AML-193 (cell line): ENCODE measurements at places on chromosomes 3 and 15.
A peak's percentile ranks its signal among the peaks of the same experiment; 100 is the strongest.

- no peak for DNase-seq
Observed at GRCh38 chr3:112560307-112560706, 1.5 kb downstream of the ATG3 start.

DNA sequence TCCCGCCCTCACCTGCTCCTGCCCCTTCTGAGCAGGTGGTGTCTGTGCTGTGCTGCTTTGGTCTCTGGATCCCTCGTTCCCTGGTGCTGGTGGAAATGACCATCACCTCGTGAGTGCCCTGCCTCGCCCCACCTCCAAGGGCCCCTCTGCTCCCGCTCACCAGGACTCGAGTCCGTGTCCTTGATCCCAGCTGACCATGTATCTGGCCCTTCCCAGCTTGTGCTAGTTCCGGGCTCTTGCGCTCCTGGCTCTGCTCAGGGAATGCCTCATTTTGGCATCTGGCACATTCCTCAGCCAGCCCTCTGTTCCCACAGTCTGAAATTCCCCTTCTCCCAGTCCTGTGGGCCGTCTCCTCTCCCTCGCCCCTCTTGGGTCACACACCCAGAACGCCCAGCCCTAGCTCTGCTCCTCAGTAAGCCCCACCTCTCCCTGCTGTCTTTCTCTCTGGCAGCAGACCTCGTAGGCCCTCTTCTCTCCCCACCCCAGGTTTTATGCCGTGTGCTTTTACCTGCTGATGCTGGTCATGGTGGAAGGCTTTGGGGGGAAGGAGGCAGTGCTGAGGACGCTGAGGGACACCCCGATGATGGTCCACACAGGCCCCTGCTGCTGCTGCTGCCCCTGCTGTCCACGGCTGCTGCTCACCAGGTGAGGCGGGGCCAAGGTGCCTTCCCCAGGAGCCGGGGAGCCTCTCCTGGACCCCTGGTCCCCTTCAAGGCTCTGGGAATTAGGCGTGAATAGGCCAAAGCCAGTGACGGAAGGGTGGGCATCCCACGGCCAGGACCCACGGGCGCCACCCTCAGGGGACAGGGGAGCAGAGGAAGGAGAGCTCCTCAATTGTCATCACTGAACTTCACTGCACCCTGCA, 11.5 kb downstream of the SLC51A start:
- DNase-seq = no peak

DNA sequence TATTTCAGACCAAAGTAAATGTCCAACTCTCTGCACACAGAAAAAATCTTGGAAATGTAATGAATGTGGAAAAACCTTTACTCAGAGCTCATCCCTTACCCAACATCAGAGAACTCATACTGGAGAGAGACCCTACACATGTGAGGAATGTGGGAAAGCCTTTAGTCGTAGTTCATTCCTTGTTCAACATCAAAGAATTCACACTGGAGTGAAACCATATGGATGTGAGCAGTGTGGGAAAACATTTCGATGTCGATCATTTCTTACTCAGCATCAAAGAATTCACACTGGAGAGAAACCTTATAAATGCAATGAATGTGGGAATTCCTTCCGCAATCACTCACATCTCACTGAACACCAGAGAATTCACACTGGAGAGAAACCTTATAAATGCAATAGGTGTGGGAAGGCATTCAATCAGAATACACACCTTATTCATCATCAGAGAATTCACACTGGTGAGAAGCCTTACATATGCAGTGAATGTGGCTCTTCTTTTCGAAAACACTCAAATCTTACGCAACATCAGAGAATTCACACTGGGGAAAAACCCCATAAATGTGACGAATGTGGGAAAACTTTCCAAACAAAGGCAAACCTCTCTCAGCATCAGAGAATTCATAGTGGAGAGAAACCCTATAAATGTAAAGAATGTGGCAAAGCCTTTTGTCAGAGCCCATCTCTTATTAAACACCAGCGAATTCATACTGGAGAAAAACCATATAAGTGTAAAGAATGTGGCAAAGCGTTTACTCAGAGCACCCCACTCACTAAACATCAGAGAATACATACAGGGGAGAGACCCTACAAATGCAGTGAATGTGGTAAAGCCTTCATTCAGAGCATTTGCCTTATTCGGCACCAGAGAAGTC, 8.0 kb upstream of the ZNF501 start:
- no peak for DNase-seq

GRCh38 chr3:134239538-134239937, 11.1 kb downstream of the RYK start:
- no peak for DNase-seq

GRCh38 chr3:180619723-180620122, 17.8 kb downstream of the TTC14 start:
- no peak for DNase-seq

- DNase-seq = peak; percentile 53
Observed at GRCh38 chr3:42529468-42529867, 27.0 kb downstream of the VIPR1 start.

- peak; percentile 37 for DNase-seq
Observed at GRCh38 chr3:14791343-14791945, 27.3 kb upstream of the FGD5 start.

GRCh38 chr3:99498550-99499234, 139.7 kb upstream of the COL8A1 start:
- DNase-seq = no peak

- no peak for DNase-seq
Observed at GRCh38 chr3:119195911-119196310, 22.5 kb downstream of the UPK1B start.

- DNase-seq = no peak
Observed at GRCh38 chr3:187011915-187012314, 81.6 kb downstream of the ST6GAL1 start.

GRCh38 chr15:68764090-68764489, 56.6 kb downstream of the ANP32A start:
- DNase-seq = no peak

DNA sequence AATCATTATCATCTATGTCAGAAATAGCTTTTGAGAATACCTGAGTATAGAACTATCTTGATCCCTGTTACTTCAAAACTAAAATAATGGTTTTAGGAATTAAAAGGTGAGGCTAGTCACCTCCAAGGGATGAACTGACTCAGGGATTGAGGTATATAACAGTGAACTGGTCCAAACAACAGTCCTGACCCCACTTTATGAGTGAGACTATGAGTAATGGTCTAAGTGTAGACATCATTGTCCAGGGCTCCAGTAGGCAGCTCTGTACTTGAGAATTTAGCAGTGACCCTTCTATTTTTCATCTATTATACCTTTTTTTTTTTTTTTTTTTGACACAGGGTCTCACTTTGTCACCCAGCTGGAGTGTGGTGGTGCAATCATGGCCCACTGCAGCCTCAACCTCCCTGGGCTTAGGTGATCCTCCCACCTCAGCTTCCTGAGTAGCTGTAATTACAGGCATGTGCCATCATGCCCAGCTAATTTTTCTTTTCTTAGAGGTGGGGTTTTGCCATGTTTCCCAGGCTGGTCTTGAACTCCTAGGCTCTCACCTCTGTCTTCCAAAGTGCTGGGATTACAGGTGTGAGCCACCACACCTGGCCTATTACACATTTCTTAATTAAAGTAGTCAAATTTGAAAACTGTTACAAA, 36.3 kb downstream of the MLH1 start:
- DNase-seq = no peak

DNA sequence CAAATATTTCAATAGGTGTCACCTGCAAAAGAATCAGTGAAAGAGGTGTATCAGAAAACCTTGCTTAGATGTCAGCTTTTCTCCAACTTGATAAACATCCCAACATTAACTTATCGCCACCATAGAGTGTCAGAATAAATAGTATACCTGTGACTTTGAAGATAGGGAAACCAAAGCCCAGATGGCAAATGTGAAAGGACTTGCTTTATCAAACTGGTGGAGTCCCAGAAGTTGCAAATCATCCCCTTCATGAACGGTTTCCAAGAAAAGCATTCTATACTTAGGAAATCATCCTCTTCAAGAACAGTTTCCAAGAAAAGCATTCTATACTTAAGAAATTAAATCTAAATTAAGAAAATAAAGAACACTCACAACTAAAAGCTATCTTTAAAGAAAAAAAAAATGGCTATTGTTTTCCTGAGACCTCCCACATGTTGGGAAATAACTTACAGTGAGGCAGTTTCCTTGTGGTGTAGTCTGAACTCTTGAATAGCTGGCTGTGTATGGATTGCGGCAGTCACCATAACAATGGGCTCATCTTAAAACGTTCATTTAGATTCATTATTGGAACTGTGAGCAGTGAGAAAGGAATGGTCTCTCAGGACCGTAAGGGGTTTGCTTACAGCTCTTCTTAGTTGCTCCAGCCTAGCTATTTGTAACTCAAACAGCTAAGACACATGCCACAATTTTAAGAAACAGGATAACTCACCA, 56.5 kb downstream of the GHSR start:
- no peak for DNase-seq

GRCh38 chr15:63004211-63004610, 38.3 kb upstream of the TPM1 start:
- no peak for DNase-seq

GRCh38 chr3:32873531-32874130, 55.8 kb downstream of the TRIM71 start:
- DNase-seq = no peak

DNA sequence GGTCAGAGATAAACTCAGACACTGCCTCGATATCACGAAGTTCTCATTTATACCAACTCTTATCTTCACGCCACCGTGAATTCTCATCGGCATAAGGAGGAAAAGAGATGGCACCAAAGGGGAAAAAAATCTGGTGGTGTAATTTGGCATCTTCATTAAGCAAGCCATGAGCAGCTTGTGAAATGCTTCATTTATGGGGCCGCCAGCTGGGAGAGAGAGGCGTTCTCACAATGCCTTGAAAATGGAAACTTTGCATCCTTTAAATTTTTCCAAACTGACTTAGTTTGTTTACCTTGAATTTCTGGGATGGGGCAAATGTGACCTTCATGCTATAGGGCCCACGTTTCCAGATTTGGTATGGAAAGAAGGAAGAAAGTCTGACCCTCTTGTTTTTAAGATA, 242.5 kb upstream of the ST8SIA2 start:
- no peak for DNase-seq

- no peak for DNase-seq
Observed at GRCh38 chr3:84738086-84738485, 220.7 kb upstream of the CADM2 start.

GRCh38 chr3:172647080-172647479, 63.8 kb downstream of the NCEH1 start:
- no peak for DNase-seq

- DNase-seq = no peak
Observed at GRCh38 chr3:30347679-30348216, 258.7 kb upstream of the TGFBR2 start.

DNA sequence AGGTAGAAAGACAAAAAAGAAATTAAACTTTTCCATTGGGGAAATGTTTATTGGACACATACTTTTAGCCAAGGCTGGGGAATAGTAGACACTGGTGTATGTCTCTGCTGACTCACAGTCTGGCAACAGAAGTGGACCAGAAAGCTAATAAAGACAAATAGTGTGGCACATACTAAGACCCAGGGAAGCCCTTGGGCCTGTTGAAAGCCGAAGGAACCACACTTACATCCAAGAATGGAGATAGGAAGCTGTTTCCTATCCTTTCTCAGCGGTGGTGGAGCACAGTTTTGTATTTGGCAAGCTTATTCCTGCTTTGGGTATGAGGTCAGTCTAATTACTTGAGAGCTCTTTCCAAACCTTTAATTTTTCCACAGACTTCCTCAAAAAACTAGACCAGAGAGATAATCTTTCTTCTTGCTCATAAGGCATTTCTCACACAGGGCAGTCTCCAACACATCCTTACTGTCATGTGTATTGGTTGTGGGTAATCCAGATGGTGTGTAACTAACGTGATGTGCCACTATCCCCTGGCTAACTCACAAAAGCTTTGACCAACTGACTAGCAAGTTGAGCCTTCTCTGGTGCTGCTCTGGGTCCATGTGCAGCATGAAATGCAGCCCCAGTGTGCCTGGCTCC, 279.1 kb upstream of the IGF1R start:
- DNase-seq = no peak

- no peak for DNase-seq
Observed at GRCh38 chr3:115165701-115166100, 18.6 kb upstream of the ZBTB20 start.

DNA sequence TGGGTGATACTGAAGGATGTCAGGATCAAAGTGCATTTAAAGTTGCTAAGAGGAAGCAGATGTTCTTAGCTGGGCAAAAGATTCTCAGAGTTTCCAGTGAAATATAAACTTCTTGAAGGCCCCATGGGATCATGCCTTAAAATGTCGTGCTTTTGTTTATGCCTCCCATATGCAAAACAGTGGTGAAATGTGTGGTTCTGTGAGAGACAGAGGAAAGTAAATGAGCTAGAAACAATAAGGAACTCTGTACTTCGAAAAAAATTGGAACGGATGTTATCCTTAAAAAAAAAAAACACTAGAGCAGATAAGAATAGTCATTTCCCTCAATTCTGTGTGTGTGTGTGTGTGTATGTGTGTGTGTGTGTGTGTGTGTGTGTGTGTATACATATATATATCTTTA, 497.0 kb upstream of the TBL1XR1 start:
- DNase-seq = no peak

DNA sequence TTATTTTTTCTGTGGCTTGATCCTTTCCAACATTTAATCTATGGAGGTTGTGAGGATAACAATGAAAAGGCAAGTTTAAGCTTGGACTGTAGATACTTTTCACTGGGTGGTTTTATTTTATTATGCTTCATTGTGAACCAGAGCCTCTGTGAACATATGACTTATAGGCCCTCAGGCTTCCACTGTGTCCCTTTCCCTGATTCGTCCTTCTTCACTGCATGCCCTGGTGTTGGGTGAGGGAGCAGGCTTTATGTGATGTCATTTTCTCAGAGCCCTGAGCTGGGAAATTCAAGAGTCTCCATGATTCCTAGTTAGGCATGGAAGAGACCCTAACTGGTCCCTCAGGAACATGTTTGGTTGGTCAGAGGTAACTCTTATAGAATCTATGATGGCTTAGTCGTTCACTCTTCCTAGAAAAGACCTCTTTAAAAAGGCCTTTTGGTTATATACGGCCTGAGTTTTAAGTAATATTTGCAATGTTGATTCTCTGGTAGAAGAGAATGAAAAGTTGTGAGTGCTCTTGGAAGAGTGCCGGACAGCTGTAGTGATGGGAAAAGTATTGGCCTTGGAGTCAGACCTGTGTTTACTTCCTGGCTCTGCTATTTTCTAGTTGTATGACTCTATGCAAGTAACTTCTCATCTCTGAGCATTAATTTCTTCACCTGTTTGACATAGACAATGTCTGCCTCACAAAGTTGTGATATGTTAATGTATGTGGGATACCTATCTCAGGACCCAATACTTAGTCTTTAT, 168.4 kb downstream of the LPP start:
- no peak for DNase-seq

DNA sequence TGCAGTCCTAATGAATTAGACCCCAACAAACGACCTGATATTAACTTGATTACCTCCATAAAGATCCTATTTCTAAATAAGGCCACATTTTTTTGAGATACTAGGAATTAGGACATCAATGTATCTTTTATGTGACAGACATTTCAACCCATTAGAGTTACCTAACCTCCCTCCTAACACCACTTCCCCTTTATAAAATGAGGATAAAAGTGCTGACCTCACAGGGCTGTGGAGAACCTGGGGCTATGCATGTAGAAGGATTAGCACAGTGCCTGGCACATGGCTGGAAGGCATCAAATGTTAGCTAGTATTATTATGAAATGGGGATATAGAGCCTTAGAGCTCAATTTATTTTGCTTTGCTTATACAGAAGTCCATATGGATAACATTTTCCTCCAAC, 53.5 kb upstream of the LRRN1 start:
- peak; percentile 76 for DNase-seq

- DNase-seq = no peak
Observed at GRCh38 chr15:58440158-58440910, 8.5 kb downstream of the LIPC start.

- no peak for DNase-seq
Observed at GRCh38 chr3:37477711-37478487, 303.5 kb upstream of the LRRFIP2 start.
